Mesangial cell (primary cell): ENCODE measurements at places on chromosomes 4 and X. TPM values are rescaled to one million over a fixed set of nuclear protein-coding genes. Genes with fewer than 3 reads are reported as not detected.

The NXF3 gene
- not detected in 2 replicates for total RNA-seq

The PPEF1 gene
- total RNA-seq, result 0.13 TPM in 1 of 2 replicates, not detected in the other

The STK26 gene
- total RNA-seq, result 4.8 and 9.3 TPM in 2 replicates

The SLC7A11 gene
- 8.1 and 9.9 TPM in 2 replicates for total RNA-seq

The ZNF157 gene
- 0.13 and 0.33 TPM in 2 replicates for total RNA-seq

The FHDC1 gene
- total RNA-seq, result 0.49 and 2.2 TPM in 2 replicates

The PCDH10 gene
- 0.81 and 1.5 TPM in 2 replicates for total RNA-seq

The C4orf36 gene
- total RNA-seq, result 1.5 and 3.6 TPM in 2 replicates

The FAM236D gene
- total RNA-seq, result not detected in 2 replicates

The RBMXL3 gene
- not detected in 2 replicates for total RNA-seq

The ADH4 gene
- not detected in 2 replicates for total RNA-seq

The SYP gene
- 1.5 TPM in 1 of 2 replicates, not detected in the other for total RNA-seq

The TBX22 gene
- total RNA-seq, result not detected in 2 replicates
